ENCODE measurements at places on chromosomes 1 and 21.

GRCh38 chr1:220680085-220680687, 10.0 kb upstream of the C1orf115 start:
- DNase-seq: no peak

- no peak for DNase-seq
Measured at GRCh38 chr1:208858738-208859137, 614.6 kb upstream of the PLXNA2 start.

GRCh38 chr1:27302612-27303011, 19.4 kb upstream of the TMEM222 start:
- no peak for DNase-seq

- DNase-seq: no peak
Measured at GRCh38 chr1:38006008-38006828, 904 bp upstream of the FHL3 start.

DNA sequence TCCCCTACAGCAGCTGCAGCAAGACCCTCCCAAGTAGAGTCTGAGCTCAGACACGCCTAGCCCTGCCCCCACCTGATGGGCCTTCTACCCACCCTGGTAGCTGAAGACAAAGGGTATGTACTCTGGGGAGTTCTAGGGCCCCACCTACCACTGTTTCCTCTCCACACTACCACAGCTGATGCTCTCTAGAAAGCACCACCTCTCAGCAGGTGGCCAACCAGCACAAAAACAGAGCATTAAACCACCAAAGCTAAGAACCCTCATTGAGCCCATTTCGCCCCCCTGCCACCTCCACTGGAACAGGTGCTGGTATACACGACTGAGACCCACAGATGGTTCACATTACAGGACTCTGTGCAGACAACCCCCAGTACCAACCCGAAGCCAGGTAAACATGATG, 258.9 kb downstream of the SETD4 start:
- no peak for DNase-seq

GRCh38 chr1:1307261-1307922, 338 bp downstream of the ACAP3 start:
- DNase-seq: peak; percentile 47

DNA sequence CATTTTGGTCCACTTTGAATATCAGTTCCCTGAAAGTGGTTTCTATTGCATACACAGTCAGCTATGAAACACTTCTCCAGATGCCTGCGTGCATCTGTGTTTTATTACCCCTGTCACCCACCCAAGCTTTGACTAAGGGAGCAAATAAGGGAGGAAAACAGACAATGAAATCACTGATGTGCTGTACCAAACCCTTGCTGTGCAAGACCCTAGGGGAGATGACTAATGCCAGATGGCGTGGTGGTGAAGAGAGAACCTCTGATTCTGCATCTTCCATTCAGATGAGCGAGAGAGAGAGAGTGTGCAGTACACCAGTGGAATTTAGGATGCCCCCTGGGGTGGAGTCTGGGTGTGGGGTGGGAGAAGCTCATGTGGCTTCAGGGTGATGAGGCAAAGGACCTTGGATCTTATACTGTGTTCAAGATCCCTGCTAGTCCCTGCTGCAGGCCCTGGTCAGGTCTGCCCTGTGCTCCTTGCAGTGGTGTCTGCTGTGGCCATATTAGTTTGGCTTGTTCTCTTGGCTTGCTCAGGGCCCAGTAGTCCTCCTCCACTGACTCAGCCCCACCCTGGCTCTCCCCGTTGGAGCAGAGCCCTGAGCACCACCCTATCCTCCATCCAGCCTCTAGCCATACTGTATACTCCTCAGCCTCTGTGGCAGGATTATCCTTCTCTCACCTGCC, 18.5 kb downstream of the CLCA1 start:
- no peak for DNase-seq

DNA sequence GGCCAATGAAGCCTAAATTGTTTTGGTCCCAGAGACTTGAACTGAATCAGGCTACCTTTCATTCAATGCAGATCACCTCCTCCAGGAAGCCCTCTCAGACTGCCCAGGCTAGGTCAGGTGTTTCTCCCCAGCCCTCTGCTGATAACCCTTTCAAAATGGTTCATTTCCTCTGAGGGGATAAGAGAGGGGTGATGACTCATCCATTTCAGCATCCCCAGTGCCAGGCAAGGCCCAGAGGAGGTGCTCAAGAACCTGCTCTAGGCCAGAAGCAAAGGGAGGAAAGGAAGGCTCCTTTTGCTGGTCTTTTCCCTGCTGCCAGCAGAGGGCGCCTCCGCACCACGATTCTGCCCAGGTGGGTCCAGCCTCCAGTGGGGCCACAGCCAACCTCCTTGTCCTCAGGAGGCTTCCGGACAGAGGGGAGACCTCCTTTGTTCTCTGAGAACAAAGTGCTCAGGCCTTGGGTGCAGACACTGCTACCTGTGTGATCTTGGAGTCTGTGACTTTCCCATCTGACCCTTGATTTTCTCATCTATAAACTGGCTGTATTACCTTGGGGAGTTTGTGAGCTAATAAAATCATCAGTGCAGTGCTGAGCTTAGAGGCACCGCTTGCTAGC, 45.3 kb upstream of the ARHGEF10L start:
- DNase-seq: peak; percentile 69

DNA sequence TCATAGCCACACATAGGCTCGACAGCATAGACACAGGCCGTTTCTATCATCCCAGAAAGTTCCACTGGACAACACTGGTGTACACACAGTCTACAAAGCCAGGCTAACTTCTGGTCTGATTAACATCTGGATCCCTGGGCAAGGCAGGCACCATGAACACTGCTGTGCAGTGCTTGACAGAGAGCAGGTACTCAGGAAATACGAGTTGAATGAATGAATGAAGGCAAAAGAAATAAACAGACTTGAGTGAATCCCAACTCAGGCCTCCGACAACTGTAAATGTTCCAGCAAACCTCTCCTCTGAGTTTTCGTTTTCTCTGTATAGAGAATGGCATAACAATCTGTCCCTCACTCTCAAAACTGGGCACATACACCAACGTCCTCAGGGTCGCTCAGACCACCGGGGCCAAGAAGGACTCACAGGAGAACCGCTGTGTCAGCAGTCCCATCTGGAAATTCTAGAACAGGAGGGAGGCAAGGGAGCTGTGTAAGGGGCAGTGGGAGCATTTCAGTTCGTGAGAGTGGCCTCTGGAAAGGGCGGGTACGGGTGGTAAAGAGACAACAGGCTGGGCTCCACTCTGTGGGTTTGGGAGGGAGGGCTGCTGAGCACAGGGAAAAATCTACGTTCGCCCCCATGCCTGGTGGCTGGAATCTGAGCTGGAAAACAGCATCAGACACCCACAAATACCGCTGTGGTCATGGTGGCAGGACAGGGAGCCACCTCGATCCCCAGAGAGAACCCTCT, 15.1 kb upstream of the ECE1 start:
- DNase-seq: no peak

GRCh38 chr1:63038586-63038985, 254.7 kb downstream of the ATG4C start:
- DNase-seq: no peak

- DNase-seq: peak; percentile 24
Measured at GRCh38 chr1:197868751-197869489, 33.5 kb upstream of the C1orf53 start.

GRCh38 chr1:24341260-24341659, 22.1 kb downstream of the GRHL3 start:
- no peak for DNase-seq

DNA sequence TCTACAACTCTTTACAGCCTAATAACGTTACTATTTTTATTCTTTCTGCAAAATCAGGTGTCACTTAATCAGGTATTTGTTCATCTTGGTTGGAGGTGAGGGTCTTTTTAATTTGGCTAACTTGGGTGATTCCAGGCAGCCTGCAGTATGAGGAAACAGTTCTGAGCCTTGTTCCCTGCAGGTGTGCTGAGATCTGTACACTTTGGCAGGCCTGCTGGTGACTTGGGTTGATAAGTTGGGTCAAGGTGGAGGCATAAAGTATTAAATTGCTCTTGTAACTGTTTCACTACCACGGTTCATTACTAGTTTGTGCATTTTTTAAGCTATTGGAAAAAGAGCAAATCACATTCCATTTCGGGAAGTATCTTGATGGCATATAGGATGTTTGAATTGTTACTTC, 10.0 kb downstream of the MAP3K21 start:
- DNase-seq: no peak

DNA sequence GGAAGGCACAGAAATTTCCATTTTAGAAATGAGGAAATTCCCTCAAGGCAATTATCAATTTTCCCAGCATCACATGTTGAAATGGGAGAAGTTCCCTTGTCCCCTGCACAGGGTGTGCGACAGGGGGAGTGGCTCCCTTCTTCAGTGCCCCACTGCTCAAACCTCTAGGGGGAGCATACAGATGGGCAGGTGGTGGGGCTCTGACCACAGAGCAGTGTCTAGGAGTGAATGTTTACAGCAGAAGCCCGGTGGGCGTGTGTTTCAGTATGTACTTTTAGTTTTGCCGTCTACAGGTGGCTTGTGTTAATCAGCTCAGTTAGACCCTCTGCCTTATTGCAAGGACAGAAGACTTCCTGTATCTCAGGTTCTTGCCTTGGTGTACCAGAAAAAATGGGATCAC, 493.7 kb upstream of the PLXNA2 start:
- no peak for DNase-seq

GRCh38 chr1:229273507-229274232, 2.8 kb downstream of the RAB4A start:
- no peak for DNase-seq

GRCh38 chr1:74399249-74399648, 113.2 kb downstream of the LRRC53 start:
- peak; percentile 40 for DNase-seq

- DNase-seq: peak; percentile 46
Measured at GRCh38 chr21:42040411-42041180, 30.4 kb upstream of the ZBTB21 start.

DNA sequence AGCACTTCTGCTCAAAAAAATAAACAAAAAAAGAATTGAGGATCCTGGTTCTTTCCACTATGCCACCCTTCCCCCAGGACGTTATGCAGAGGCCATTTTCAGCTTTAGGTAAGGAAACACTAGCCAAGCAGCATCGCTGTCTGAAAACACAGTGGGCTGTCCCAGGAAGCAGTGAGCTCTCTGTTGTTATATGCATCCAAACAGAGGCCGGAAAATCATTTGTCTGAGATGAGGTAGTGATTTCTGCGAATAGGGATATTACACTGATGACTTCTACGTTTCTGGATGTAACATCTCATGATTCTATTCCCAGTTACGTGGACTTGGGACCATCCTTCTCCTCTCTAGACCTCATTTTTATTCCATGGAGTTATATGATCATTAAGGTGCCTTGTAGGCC, 137.2 kb downstream of the OMA1 start:
- DNase-seq: no peak

GRCh38 chr1:157438613-157439012, 113.7 kb downstream of the FCRL5 start:
- DNase-seq: no peak

- DNase-seq: no peak
Measured at GRCh38 chr21:22019766-22020165, 1021.6 kb downstream of the NCAM2 start.

- no peak for DNase-seq
Measured at GRCh38 chr1:5750186-5751162, 241.8 kb downstream of the NPHP4 start.

GRCh38 chr1:40936931-40937339, 42.6 kb upstream of the CTPS1 start:
- DNase-seq: no peak

- DNase-seq: no peak
Measured at GRCh38 chr1:28577052-28577678, 14.9 kb upstream of the RAB42 start.

GRCh38 chr21:45607021-45607908, 36.3 kb upstream of the PCBP3 start:
- peak; percentile 10 for DNase-seq

DNA sequence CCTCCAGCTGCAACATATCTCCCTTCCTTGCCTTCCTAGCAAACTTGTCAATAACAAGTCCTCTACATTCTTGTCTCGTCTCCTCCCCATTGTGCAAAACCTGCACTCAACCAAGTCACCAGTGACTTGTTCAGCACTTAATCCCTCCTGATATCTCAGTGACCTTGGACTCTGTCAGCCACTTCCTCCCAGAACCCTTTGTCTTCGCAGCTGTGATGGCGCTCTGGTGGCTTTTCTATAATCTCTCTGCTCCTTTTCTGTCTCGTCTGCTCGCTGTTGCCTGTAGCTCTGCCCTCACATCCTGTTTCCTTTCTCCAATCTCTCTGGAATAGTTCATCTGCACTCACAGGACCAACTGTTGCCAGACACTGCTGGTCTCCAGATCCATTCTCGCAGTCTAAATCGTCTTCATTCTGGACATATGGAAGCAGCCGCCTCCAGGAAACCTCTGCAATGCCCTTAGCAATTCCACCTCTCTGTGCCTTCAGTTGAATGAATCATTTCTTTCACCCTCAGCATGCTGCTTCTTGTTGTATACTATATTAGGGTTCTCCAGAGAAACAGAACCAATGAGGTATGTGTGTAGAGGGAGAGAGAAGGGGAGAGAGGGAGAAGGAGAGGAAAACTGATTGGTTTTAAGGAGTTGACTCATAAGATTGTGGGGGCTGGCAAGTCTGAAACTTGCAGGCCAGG, 17.4 kb upstream of the IFNAR2 start:
- no peak for DNase-seq

GRCh38 chr21:27372381-27372780, 405.5 kb upstream of the ADAMTS5 start:
- no peak for DNase-seq
